Urinary bladder (tissue), 4 donors: ENCODE measurements at places on chromosomes 4 and X. TPM values are rescaled to one million over a fixed set of nuclear protein-coding genes. Genes with fewer than 3 reads are reported as not detected.

- DNase-seq: no peak
These were observed 2044.5 kb upstream of the AGA start for GRCh38 chr4:179486570-179487335.

Gene SEPTIN11
- polyA plus RNA-seq: 38.7 TPM

DNA sequence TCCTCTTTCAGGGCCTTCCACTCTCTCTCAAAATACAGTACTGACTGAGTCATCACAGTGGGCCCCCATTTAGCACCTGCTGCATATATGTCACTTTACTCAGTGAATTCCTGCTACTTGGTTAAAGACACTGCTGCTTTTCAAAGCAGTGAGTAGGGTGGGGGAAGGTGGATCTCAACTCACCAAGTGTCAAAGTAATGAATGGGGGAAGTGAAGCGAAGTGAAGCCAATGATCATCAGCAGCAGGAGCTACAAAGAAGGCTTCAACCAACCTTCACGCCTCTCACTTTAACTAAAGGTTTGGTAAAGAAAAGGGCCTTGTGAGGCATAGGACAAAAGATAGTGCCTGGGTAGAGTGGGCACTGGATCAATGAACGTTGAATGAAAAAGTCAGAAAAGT lies 424.1 kb downstream of the SMARCA1 start:
- no peak for DNase-seq

- DNase-seq: no peak
These were observed 102.1 kb downstream of the ANOS1 start for GRCh38 chrX:8629871-8630270.

Gene CT45A10
- not detected for polyA plus RNA-seq
